Activated CD4-positive, alpha-beta T cell treated with anti-CD3 and anti-CD28 coated beads for 36 hours (primary cell): ENCODE measurements at places on chromosomes 11 and 22. TPM values are rescaled to one million over a fixed set of nuclear protein-coding genes. Genes with fewer than 3 reads are reported as not detected.

ANGPTL5 gene
- total RNA-seq, result not detected

CHKA gene
- total RNA-seq, result 5.5 TPM

PGA5 gene
- not detected for total RNA-seq

GRCh38 chr22:38314933-38315822 is 2.1 kb downstream of the CSNK1E start:
- peak; percentile 19 for DNase-seq

DNA sequence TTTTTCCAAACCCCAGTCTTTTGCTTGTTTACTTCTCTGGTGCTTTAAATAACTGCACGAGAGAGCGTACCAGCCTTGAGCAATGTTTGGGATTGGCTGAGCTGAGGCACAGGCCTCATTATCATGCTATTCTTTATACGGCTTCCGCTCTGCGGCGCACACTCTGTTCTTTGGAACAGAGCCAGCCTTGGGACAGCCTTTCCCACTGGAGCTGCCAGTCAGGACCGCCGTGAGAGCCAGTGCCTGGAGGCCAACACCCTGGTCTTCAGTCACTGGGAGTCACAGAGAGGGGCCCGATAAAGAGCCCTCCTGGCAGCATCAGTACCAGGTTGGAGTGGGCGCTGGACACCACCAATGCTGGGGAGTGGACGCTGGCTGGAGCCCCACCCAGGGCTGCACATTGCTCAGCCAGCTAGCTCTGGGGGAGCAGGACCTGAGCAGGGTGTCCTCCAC is 125.6 kb downstream of the BCR start:
- DNase-seq, result no peak

DNA sequence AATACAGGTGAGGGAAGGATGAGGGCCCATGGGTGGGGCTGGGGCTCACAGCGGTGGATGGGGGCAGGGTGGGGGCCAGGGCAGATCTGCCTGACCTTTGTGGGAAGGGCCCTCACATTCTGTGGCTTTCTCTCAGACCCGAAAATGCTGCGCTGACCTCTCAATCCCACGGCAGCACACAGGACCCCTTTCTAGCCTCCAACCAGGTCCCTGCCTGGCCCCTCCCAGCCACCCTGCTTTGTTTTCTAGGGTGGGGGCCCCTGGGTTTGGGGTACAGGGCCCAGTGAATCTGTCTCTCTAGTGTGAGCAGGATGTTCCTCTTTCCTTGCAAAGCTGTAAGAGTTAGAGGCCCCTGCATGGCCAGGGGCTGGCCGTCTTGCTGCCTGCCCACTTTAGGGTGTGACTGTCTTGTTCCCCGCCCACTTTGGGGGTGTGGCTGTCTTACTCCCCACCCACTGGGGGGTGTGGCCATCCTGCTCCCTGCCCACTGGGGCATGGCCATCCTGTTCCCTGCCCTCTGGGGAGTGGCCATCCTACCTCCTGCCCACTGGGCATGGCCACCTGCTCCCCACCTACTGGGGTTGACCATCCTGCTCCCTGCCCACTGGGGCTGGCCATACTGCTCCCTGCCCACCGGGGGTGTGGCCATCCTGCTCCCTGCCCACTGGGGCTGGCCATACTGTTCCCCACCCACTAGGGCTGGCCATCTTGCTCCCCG is 11.5 kb downstream of the PARVG start:
- peak; percentile 74 for DNase-seq

LIF gene
- total RNA-seq, result 77.3 TPM

MS4A18 gene
- not detected for total RNA-seq

ALX4 gene
- not detected for total RNA-seq

TMPRSS5 gene
- 0.46 TPM for total RNA-seq

DNA sequence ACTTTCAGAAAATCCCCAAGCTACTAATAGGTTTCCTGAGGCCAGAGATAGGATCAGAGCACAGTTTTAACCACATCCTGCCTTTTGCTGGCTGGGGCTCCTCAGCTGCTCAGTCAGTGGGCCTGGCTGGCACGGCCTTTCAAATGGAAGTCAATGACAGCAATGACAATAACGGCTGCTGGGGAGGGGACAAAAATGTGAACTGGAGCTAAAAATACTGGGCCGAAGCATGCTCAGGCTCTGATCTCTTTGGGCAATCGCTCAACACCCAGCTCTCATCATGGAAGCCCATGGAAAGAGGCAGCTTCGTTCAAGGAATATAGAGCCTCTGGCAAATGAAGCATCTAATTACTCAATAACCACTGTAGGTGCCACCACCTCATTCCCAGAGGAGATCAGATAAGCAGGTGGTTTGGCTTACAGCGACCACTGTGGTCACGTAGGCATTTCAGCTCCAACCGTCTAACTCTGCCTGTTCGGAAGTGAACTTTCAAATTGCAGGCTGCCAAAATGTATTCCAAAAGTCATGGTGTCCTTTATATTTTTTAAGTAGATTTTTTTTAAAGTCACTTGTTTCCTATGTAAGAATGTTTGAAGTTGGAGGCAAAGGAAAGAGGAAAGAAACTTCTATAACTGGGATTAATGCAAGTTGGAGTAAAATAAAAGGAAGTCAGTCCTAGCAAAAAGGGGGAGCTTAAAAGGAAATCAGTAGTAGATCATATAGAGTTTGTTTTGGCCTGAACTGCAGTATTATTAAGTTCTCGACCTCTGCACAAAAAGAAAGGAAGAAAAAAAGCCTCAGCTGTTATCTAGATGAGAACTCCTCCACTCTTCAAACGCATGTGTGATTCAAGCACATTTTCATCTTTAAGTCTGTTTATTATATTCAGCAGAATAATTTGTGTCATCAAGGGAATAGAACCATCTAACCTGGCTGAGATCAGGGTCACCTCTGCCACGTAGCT is 14.1 kb downstream of the WT1 start:
- DNase-seq, result peak; percentile 57

- DNase-seq, result no peak
Observed at GRCh38 chr11:102985850-102986249, 30.3 kb upstream of the MMP13 start.

DNA sequence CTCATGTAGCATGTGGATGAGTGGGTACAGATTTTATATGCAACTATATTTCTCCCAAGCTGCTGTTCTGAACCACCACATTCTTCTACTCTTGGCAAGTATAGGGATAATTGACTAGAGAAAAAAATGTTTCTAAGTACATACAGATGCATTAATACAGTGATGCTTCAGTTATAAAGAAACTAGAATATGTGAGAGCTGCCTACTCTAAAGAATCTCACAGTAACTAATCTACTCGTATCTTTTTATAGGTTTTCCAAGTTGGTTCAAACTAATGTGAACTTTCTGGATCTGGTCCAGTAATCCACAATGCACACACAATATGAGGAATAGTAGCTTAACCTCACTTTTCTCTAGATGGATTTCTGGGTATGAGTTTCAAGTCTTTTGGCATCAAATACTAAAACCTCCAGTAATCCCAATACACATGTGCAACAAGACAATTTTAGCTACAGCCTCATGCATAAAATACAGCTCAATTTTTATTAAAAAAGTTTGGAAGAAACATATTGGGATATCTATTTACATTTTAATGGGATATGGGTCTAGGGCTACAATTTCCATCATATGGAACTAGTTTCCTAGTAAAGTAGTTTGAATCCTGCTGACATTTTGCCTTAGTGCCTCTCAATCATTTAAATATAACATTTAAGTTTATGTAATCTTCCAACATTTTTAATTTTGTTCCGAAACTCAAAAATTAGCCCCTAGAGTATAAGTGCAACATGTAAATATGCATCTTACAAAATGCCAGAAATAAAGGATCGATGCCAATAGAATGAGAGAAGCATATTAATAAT is 2209.7 kb downstream of the LRRC4C start:
- no peak for DNase-seq

DNA sequence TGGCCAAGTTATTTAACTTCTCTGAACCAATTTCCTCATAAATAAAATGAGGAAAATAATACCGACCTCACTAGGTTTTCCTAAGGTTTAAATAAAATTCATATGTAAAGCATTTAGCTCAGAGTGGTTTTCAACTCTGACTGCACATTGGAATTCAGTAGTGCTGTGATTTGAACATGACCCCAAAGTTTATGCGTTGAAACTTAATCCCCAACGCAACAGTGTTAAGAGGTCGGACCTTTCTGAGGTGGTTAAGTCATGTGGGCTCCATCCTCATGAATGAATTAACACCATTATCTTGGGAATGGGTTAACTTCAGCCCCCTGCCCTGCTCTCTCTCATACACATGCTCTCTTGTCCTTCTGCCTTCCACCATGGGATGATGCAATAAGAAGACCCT is 322.2 kb downstream of the AASDHPPT start:
- DNase-seq, result no peak

DNA sequence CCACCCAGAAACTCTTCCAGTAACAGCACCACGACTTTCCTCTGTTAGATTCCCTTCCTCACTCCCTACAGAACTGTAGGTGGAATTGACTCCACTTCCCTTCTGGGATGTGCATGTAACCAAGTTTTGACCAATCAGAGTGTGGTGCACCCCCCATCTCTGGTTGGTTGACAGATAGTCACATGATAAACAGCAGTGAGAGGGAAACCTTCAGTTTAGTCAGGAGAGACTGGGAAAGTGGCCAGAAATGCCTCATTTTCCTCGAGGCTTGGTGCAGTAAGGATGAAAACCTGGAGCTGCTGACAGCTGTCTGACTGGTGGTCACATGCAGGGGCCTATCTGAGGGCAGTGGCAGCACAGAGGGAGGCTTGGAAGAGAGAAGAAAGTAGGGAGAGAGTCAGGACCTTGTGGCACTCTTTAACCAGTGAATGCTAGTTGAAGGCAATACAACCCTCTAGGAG is 67.3 kb upstream of the GRK3 start:
- no peak for DNase-seq

DNA sequence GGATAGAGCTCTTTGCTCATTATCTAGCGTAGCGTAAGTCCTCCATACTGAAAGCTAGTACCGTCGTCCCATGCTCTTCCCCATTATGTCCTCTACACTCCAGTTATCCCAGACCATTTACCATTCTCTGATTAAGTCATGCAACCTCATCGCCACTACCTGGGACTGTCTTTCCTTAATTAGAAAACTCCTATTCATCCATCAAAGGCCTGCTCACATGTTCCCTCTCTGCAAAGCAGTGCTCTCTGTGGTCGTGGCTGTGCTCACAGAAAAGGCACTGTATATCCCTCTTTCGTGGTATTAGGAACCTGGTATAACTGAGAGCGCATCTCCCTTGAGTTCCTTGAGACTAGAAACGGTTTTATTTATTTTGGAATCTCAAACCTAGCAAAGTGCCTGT is 253.3 kb downstream of the KIRREL3 start:
- DNase-seq, result no peak

PHETA2 gene
- total RNA-seq, result 1.4 TPM
